Stimulated activated CD8-positive, alpha-beta memory T cell treated with anti-CD3 and anti-CD28 coated beads, Interleukin-4, amount 100 ng/mL, for 24 hours (primary cell): ENCODE measurements at places on chromosomes 6 and 20.

- no peak for DNase-seq
These were observed 13.4 kb downstream of the ZNF335 start for GRCh38 chr20:45958593-45958992.

GRCh38 chr20:34437330-34437986, 74.4 kb downstream of the ITCH start:
- DNase-seq = no peak

- DNase-seq = no peak
These were observed 145.9 kb downstream of the SYCP2 start for GRCh38 chr20:59787538-59787890.

DNA sequence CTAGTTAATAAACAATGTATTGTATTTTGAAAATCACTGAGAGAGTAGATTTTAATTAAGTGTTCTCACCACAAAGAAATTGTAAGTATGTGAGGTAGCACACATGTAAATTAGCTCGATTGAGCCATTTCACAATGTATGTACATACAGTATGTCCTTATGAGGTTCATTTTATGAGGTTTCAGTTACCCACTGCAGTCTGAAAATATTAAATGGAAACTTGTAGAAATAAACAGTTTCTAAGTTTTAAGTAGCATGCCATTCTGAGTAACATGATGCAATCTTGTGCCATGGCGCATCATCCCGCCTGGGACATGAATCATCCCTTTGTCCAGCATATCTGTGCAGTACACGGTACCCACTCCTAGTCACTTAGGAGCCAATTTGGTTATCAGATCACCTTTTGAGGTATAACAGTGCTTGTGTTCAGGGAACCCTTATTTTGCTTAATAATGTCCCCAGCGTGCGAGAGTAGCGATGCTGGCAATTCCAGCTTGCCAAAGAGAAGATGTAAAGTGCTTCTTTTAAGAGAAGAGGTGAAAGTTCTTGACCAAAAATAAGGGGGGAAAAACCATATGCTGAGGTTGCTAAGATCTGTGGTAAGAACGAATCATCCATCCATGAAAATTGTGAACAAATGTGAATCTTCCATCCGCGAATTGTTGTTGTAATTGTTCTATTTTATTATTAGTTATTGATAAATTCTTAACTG, 64.7 kb downstream of the KCNS1 start:
- DNase-seq = peak; percentile 18

- DNase-seq = no peak
These were observed 13.0 kb upstream of the ABHD16B start for GRCh38 chr20:63848003-63848911.

DNA sequence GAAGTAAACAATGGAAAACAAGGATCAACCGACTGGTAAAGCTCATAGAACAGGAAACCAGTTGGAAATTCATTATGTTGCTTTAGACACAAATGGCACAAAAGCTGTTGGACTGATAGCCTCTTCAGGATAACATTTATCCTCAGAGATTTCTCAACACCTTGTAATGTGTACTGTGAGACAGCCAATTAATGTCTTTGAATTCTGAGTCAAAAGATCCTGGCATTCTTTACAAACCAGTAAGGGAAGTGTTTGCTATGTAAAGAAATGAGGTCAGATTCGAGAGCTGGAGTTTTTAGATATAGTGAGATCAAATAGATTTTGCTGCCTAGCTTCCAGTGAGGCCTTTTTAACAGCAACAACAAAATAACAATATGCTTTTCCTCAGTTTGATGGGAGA, 439.2 kb downstream of the C6orf118 start:
- DNase-seq = no peak

GRCh38 chr6:119584088-119584487, 234.5 kb upstream of the MAN1A1 start:
- DNase-seq = no peak

DNA sequence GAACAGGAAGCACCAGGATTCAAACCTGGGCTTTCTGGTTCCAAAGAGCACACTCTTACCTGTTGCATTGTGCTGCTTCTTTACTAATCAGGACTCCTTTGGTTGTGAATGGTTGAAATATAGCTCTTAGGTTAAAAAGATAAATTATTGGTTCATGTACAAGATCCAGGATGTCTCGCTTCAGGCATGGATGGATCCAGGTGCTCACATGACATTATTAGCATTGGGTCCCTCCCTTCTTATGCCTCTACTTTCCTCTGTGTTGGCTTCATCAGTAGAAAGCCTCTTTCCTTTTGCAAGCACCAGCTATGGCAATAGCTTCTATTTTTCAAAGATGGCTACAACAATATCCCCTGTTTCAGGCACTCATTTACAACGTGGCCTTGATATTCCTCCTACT, 217.7 kb upstream of the SULF2 start:
- DNase-seq = no peak

DNA sequence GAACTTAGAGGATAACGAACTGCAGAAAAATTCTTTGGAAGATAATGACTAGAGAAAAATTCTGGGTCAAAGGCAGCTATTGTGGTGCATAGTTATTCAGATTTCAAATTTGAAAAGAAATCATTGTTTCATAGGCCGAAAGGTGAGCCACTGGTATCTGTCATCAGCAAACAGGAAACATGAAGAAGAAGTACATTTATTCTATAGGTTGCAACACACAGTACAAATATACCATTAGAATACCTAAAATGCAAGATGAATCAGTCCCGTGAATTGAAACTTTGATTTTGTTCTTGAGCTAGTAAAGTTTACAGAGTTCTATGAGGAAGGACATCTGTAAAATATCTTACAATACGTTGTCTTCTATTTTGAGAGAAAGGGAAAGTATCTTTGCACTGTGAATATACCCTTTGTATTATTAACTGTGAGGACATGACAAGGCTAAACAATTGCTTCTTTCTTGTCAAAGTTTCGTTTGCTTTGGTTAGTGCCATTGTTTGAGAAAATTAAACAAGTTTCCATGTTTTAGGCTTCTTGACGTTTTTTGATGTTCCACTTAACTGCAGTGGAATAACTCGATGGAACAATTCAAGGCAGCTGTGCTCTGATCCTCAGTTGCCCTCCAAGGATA, 84.7 kb downstream of the HDGFL1 start:
- no peak for DNase-seq

DNA sequence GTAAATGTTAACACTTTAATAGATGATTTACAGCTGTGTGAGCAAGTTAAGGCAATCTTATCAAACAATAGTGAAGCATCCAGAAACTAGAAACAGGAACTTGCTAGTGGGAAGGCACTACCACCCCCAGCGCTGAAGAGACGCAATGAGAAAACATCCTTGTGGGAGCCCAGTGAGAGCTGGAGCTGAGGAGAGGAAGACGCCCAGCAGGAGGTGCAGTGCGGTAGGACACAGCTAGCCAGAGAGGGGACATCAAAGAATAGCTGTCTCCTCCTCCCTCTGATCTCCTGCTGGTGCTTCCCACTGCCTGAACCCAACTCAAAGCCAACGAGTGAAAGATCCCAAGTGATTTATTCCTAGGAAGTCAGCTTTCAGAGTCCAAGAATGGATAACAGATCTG, 140.3 kb downstream of the COL12A1 start:
- DNase-seq = no peak

GRCh38 chr6:122207794-122208193, 191.7 kb upstream of the HSF2 start:
- DNase-seq = no peak

DNA sequence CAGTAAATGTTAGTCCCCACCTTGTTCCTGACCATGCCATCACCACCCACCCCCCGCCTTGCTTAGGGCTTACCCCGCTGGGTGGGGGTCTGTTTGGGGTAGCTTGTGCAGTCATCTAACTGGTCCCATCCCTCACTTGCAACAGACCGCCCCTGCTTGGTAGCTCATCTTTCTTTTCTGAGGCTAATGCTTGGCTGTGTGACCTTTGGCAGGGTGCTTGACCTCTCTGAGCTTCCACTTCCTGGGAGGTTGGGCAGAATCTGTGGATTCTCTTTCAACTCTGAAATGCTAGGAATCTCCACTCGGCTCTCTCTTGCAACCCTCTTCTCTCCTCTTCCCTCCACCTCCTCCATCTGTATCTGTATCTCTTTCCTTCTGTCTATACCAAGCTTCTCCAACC, 70.4 kb downstream of the SLC2A10 start:
- no peak for DNase-seq

DNA sequence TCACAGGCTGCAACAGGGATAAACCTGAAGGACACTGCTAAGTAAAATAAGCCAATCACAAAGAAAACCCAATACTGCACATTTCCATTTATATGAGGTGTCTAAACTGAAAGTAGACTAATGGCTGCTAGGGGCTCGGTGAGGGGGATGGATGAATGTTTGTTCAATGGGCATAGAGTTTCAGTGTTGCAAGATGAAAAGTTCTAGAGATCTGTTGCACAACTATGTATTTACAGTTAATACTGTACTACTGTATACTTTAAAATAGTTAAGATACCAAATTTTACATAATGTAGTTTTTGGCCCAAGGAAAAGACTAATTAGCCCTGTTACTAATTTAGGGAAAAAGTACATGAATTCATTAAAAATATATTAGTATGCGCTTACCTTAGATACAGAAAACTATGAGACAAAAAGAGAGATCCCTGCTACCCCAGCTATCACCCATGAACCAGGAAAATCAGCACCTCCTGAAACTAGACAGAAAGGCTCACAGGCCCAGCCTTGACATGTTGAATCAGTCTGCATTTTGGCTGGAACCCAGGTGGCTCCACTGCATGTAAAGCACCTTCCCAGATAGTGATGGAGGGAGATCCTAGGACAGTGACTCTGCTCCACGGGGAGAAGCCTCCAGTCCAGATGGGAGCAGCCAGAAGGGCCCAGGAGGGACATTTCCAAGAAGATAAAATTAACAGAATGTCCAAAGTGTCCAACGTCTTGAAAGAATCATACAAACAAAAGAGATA, 16.1 kb downstream of the HLA-F start:
- no peak for DNase-seq
